ENCODE measurements at places on chromosomes 1 and 21. TPM values are rescaled to one million over a fixed set of nuclear protein-coding genes. Genes with fewer than 3 reads are reported as not detected.

DNA sequence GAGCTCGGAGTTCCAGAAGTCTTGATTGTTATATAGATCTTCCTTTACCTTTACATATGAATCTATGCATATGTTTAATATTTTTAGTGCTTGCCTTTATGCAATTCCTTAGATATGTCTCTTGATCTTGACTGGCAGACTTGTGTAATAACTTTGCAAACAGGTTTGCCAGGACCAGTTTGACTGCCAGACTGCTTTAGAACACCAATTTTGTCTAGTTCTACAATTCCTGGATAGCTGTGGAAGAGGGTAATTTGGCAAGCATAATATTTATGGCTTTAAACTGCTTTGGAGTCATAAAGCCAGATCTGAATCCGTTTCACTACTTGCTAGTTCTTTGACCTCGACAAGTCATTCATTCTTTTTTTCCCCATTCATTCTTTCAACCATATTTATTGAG is 250.0 kb downstream of the FAF1 start:
- no peaks in the 10 kb centered on the region for H3K27me3 ChIP-seq
- no peak for DNase-seq
- no peaks in the 10 kb centered on the region for H3K4me1 ChIP-seq
- no peaks in the 10 kb centered on the region for H3K36me3 ChIP-seq
- no peak overlapping the region for H3K4me3 ChIP-seq

DNA sequence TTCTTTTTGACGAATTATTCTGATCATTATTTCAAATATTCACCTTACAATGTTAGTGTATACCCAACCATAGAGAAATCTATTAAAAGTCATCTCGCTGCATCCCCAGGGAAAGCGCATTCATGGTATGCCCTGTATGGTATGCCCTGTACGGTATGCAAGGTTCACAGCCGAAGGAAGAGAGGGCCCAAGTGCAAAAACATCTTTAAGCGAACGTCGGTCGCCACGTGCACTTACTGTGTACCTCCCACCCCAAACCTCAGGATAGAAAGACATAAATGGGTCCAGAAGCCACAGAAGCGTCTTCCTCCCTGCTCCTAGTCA is 14.4 kb downstream of the HLX start:
- peaks cover 54% of the 10 kb centered on the region for H3K27me3 ChIP-seq
- H3K4me1 ChIP-seq: no peaks in the 10 kb centered on the region
- H3K4me3 ChIP-seq: no peak overlapping the region
- DNase-seq: no peak

DNA sequence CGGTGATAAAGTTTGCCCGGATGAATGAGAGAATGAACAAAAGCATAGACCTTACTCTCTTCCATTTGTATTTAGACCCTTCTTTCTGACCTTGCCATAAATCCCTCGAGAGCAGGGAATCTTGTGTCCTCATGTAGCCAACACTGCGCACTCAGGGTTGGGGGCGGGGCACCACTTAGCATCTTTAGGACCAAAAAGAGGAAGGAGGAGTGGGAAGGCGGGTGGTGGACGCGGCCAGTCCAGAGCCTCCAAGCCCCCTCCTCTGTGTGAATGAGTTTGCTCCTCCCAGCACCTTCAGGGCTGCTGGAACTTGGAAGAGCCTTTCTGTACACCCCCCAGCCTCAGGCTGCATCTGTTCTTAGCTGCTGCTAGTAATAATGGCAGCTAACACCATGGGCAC is 141.9 kb upstream of the TMEM51 start:
- peaks cover 11% of the 10 kb centered on the region for H3K4me1 ChIP-seq
- no peak overlapping the region for H3K4me3 ChIP-seq
- H3K36me3 ChIP-seq: no peaks in the 10 kb centered on the region
- peaks cover 4% of the 10 kb centered on the region for H3K27me3 ChIP-seq
- no peak for DNase-seq

DNA sequence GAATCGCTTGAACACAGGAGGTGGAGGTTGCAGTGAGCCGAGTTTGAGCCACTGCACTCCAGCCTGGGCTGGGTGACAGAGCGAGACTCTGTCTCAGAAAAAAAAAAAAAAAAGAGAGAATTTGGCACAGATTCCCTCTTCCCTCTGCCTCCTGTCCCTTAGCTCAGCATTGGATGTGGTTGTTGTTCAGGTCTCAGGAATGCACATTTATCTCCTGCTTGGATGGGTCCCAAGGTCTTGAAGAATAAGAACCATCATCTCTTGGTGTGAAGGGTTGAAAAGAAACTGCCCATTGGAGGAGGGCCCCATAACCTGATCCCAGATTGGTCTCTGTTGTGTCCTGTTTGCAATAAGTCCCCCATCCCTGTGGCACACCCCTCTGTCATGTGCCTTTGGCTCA is 34.9 kb downstream of the UBIAD1 start:
- no peak overlapping the region for H3K27ac ChIP-seq
- no peaks in the 10 kb centered on the region for H3K27me3 ChIP-seq
- no peaks in the 10 kb centered on the region for H3K36me3 ChIP-seq

DNA sequence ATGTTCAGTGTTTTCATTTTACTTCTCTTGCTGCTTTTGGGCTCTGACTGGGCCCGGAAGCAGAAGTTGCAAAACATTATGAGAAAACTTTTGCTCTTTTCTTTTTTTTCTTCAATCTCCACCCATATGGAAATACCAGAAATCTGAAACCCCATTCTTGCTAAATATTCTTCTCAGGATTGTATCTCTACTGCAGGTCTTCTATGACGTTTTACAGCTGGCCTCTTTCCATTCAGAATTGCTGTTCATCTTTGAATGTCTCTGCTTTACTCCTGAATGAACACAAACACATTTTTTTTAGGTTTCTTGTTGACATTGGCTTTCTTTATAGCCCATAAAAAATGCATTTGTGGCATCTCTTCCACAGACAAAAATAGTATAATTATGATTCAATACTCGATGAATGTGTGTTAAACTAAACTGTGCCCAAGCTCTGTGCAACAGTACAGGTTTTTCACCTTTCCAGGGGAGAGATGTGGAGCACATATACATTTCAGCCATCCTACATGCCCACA is 18.8 kb downstream of the PTPRC start:
- H3K4me3 ChIP-seq: peak overlapping the region; percentile 65
- peak overlapping the region; percentile 85 for H3K27ac ChIP-seq
- peaks cover 63% of the 10 kb centered on the region for H3K4me1 ChIP-seq

DNA sequence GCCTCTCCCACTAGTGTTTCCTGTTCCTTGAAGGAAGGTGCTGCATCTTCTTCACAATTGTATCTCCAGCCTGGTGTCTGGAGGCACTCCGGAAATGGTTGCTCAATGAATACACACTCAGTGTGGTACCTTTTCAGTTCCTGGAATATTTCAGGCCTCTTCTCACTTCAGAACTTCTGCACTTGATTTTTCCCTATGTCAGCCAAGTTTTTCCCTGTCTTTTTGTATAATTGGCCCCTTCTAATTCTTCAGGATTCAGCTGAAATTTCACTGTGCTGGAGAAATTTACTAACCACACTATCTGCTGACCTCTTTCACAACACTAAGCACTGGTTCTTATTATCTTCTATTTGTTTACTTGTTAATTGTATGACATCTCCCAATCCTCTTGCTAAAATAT is 61.2 kb upstream of the MAP10 start:
- no peak overlapping the region for H3K27ac ChIP-seq
- H3K36me3 ChIP-seq: no peaks in the 10 kb centered on the region

- peaks cover 8% of the 10 kb centered on the region for H3K36me3 ChIP-seq
- DNase-seq: no peak
- peaks cover 4% of the 10 kb centered on the region for H3K27me3 ChIP-seq
- H3K4me1 ChIP-seq: peaks cover 9% of the 10 kb centered on the region
- no peak overlapping the region for H3K4me3 ChIP-seq
Observed at GRCh38 chr1:157117527-157118057, 18.0 kb upstream of the ETV3L start.

GRCh38 chr1:33738976-33739375 is 124.9 kb upstream of the HMGB4 start:
- H3K27me3 ChIP-seq: no peaks in the 10 kb centered on the region
- H3K27ac ChIP-seq: no peak overlapping the region
- no peaks in the 10 kb centered on the region for H3K4me1 ChIP-seq
- DNase-seq: no peak
- H3K36me3 ChIP-seq: no peaks in the 10 kb centered on the region

DNA sequence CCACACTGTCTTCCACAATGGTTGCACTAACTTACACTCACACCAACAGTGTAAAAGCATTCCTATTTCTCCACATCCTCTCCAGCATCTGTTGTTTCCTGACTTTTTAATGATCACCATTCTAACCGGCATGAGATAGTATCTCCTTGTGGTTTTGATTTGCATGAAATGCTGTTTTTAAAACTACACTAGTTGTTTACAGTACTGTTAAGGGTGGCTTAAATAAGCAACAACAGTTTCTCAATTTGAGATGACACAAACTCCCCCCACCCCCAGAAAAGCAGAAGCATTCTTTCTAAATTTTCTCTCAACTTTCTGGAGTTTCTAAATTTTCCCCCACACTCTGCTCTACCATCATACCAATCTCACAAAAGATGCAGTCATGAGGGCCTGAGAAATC is 7.1 kb upstream of the SLAMF7 start:
- no peaks in the 10 kb centered on the region for H3K27me3 ChIP-seq
- H3K36me3 ChIP-seq: peaks cover 50% of the 10 kb centered on the region
- H3K4me1 ChIP-seq: peaks cover 39% of the 10 kb centered on the region

DNA sequence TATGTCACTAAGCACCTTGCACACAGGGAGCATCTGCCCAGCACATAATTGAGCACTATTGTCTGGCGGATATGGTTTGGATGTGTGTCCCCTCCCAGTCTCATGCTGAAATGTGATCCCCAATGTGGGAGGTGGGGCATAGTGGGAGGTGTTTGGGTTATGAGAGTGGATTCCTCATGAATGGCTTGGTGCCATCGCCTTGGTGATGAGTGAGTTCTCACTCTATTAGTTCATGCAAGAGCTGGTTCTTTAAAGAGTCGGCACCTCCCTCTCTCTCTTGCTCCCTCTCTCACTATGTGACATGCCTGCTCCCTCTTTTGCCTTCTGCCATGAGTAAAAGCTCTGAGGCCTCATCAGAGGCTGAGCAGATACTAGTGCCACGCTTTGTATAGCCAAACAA is 9.5 kb downstream of the CTSK start:
- no peak overlapping the region for H3K4me3 ChIP-seq
- DNase-seq: no peak
- peaks cover 24% of the 10 kb centered on the region for H3K36me3 ChIP-seq
- no peak overlapping the region for H3K27ac ChIP-seq
- no peaks in the 10 kb centered on the region for H3K4me1 ChIP-seq

GRCh38 chr1:116529199-116529631 is 41.6 kb downstream of the CD58 start:
- H3K27ac ChIP-seq: no peak overlapping the region
- H3K36me3 ChIP-seq: peaks cover 78% of the 10 kb centered on the region
- DNase-seq: no peak

- H3K36me3 ChIP-seq: no peaks in the 10 kb centered on the region
- no peak overlapping the region for H3K27ac ChIP-seq
- peaks cover 18% of the 10 kb centered on the region for H3K4me1 ChIP-seq
- DNase-seq: no peak
- H3K27me3 ChIP-seq: no peaks in the 10 kb centered on the region
Observed at GRCh38 chr21:34530261-34530660, 18.3 kb upstream of the KCNE1 start.

GRCh38 chr1:22658385-22659163 is 5.5 kb downstream of the C1QB start:
- no peak overlapping the region for H3K27ac ChIP-seq
- no peaks in the 10 kb centered on the region for H3K36me3 ChIP-seq
- no peaks in the 10 kb centered on the region for H3K4me1 ChIP-seq
- no peak for DNase-seq

DNA sequence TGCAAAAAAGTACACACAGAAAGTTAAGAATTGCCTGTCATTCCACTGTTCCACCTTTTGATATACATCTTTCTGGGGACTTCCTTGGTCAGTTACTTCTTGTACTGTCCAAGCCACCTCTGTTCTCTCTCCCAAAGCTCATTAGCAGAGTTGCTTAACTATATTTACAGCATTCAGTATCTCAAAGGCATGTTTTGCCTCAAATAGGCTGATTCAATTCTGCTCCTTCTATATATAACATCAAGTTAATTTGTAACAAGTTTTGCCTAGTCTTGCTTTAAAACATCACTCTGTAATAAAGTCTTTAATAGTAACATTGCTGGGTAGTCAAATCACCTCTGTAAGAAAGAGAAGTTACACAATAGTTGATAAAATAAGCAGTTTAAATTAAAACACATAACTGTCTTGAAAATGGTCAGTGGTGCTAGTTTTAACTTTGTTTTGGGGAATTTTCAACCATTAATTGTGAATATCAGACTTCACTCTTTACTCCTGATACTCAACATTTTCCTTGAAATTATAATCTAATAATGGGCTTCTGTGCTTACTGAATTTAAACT is 35.7 kb downstream of the EDARADD start:
- H3K4me3 ChIP-seq: no peak overlapping the region
- H3K36me3 ChIP-seq: no peaks in the 10 kb centered on the region
- no peaks in the 10 kb centered on the region for H3K4me1 ChIP-seq
- H3K27me3 ChIP-seq: no peaks in the 10 kb centered on the region

DNA sequence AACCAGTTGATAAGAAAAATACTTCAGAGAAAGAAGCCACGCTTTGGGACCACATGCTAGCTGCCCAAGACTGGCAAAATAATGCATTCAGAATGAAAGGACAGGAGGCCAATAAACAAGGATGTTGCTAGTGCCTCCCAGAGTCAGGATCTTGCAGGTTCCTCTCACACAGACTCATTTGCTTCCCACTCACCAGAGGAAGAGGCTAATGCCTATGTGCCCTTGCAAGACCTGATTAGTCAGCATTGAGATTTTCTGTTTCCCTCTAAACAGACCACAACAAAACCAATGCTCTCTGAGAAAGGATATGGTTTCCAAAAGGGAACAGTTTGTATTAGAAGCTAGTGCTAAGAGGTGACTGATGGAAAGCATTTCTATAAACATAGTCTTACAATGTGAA is 85.7 kb downstream of the NRDC start:
- peaks cover 18% of the 10 kb centered on the region for H3K4me1 ChIP-seq
- DNase-seq: no peak
- no peak overlapping the region for H3K4me3 ChIP-seq
- peaks cover 63% of the 10 kb centered on the region for H3K36me3 ChIP-seq
- H3K27ac ChIP-seq: no peak overlapping the region

DNA sequence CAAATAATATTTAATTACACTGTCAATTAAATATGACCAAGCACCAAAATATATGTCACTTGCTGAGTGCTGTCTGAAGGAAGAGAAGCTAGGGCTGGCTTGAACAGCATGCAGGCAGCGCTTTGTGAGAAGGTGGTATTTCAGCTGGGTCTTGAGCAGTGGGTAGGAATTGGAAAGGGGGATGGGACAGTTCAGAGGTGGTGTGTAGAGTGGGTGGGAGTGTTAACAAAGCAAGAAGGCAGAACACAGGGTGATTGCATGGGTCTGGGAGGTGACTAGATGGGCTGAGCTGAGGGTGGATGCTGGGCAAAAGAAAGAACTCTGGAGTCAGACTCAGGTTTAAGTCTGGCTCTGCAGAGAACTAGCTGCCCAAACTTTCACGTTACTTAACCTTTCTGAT is 14.3 kb upstream of the ETV3 start:
- peaks cover 4% of the 10 kb centered on the region for H3K27me3 ChIP-seq
- no peak overlapping the region for H3K4me3 ChIP-seq
- DNase-seq: no peak
- H3K27ac ChIP-seq: no peak overlapping the region
- no peaks in the 10 kb centered on the region for H3K36me3 ChIP-seq

Gene MSH4
- total RNA-seq: 0.21 TPM

Gene TMPRSS15
- not detected for total RNA-seq

Gene MATN1
- not detected for total RNA-seq

Gene FAM163A
- total RNA-seq: not detected

Gene UBE2U
- not detected for total RNA-seq

Gene DCST1
- total RNA-seq: not detected

Gene SLC19A1
- total RNA-seq: 51.6 TPM

Gene LCE1F
- total RNA-seq: not detected

Data from activated CD8-positive, alpha-beta T cell treated with anti-CD3 and anti-CD28 coated beads, Interleukin-2, amount 10 ng/mL, durations not matched to agents 7 days and 5 days (primary cell).